CD4-positive, alpha-beta memory T cell (primary cell): ENCODE measurements at places on chromosomes 16 and 17.
A peak's percentile ranks its signal among the peaks of the same experiment; 100 is the strongest.

- peak; percentile 82 for DNase-seq
Measured at GRCh38 chr17:45894022-45894784, at the start of gene MAPT. TSS of gene MAPT (plus strand) at chr17:45894554. CDS start at chr17:45962338, 67,784 bp downstream.

DNA sequence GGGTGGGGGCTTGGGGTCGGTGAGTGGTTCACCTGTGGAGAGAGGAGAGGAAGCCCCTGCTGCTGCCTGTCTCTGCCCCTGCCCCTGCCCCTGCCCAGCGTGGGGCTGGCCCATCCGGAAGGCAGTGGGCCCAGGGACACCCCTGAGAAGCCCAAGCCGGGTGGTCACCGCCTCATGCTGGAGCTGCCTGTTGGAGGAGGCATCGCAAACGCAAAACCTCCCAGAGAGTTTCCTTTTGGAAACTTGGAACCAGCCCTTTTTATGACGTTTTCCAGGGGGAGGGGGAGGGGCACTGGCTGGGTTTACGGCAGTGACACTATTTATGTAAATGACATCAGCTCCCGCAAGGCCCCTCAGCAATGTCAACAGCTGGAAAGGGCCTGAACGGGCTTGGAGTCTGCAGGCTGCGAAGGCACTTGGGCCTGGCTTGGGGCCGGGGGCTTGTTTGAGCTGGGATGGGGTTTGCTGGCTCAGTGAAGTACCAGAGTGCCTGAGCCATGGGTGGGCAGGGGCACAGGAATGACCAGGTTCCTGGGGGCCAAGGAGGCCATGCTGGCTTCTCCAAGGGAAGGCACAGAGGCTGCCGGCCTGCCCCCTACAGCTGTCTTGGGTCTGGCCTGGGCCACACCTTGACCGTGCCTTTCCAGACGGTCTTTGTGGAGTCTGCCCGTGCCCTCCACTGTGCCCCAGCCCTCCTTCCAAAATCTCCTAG lies 219.5 kb downstream of the NTN1 start:
- DNase-seq, result no peak

DNA sequence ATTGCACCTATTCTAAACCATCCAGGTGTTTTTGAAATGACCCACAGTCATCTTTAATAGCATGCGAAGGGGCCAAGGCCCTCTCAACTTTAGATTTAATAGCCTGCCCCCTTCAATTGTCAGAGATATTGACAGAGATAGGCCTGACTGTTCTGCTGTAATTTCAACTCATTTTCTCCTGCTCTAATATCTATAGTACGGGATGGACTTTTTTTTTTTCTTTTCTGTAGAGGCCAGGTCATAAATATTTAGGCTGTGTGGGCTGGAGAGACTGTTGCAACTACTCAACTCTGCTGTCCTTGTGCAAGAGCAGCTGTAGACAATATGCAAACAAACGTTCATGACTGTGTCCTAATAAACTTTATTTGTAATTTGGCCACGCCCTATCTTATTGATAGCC lies 24.7 kb upstream of the KRT20 start:
- DNase-seq, result no peak

DNA sequence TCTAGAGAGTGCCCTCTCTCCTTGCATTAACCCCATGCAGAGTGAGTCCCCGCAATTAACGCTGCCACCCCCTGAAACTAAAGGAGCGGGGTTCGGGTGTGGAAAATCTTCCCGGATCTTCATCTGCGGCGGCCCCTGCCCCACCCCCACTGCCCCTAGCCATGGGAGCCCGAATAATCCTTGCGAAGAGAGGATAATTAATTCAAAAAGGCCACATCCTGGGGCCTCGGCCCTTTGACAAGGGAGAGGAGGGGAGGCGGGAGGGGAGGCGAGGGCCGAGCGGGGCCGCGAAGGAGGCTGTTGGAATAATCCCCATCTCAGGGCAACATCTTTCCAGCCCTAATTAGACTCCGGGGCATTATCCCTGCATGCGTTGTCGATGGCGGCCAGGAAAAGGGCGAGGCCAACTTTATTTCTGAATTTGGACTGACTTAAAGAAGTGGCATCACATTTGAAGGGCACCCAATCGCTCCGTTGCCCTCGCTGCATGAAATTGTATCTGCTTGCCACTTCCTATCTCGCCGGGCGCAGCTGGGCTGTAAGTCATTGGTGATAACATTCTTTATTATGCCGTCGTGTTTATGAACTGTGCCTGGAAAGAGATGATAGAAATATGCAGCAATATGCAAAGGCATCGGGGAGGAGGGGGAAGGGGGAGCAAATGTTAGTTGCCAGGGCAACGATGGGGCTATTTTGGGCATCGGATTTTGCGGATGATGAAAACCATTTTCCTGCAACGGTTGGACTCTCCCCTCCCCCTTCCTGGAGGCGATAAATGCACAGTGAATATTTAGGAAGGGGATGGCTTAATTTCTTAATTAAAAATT lies 387.1 kb upstream of the TNRC6C start:
- DNase-seq, result no peak

- no peak for DNase-seq
Measured at GRCh38 chr16:75340741-75341491, 89.5 kb upstream of the BCAR1 start.

DNA sequence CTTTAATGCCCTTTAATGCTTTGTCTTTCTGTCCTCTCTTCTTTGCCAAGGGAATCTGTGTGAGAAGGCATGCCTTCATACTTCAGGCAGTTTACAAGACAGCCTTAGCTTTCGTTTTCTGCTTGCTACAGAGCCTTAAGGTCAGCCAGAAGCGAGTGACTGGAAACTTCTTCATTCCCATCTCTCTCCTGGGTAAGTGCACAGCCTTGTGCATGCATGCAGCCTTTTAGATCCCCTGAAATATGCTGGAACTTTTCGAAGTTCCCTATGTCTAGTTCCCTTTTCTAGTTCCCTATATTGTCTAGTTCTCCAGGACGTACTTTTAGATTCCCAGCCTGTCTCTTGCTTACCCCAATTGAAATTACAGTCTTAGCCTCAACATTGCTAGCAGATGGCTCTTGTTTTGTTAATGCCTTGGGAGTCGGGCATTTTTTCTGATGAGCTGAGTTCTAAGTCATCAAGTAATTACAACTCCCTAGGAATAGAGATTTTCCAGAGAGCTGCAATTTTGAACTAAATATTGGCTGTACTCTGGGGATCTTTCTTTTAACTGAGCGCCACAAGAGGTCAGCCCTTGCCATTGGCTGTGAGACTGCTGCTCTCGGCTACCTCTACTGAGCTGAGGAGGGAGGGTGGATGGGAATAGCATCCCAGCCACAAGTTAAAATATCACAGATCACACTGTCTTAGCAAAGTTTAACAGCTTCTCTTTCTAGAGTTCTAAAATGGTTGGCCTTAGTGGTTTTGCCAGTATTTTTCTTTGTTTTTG lies 22.7 kb upstream of the PPM1D start:
- DNase-seq, result no peak

DNA sequence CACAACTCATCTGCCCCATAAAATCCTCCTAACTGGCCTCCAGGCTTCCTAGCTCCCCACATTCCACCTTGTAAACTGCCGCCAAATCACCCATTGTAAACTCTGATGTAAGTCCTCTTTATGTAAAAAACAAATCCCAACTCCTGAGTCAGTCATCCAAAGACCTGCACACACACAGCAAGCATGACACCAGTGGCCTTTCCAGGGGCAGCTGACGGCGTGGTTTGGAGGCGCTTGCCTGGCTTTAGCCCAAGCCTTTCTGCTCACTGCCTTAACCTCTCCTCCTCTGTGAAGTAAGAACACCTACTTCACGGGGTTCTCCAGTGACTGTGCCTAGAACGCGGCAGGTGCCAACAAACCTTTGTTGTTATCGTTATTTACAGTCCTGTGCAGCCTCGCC lies 14.0 kb downstream of the UBE2O start:
- no peak for DNase-seq

GRCh38 chr17:12979826-12980500 lies 37.9 kb downstream of the ELAC2 start:
- no peak for DNase-seq

DNA sequence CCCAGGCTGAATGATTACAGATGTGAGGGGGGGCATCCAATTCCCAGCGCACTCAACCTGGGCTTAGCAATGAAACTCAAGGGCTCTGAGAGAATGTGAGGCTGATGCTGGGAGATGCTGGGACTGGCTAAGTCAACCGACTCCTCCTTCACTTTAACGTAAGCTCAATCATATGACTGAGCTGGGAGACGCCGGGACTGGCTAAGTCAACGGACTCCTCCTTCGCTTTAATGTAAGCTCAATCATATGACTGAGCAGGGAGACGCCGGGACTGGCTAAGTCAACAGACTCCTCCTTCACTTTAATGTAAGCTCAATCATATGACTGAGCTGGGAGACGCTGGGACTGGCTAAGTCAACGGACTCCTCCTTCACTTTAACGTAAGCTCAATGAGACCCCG lies 179.4 kb downstream of the VPS53 start:
- DNase-seq, result no peak

DNA sequence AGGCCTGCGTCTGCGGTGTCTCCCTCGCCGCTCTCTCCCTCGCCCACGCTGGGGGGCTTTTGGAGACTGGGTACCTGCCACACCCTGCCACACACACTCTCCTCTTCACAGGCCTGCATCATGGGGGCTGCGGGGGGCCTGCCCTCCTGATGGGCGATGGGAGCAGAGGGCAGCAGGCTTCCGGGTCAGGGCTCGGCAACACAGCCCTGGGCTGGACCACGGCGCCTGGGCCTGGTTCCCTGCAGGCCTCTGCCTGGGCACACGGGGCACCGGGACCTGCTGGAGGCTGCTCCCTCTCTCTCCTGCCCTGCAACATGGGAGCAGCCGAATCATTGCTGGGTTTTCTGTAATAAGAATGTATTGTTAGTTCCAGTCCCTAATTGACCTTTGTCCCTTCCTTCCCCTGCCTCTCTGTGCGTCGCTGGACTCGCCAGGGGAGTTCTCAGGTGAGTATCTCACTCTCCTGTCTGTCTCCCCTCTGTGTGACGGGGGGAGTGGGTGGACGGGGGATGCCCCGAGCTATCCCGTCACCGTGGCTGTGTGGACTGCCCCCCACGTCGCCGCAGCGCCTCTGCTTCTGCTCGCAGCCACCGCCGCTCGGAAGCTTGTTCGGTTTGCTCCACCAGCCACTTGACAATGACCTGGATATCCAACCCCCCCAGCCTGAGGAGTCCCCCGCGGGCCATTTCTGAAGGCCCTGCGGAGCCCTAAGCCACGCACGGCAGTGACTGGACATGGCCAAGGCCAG lies 13.5 kb downstream of the NME3 start:
- no peak for DNase-seq

GRCh38 chr17:14299280-14300141 lies 1.4 kb upstream of the HS3ST3B1 start:
- DNase-seq, result peak; percentile 34

DNA sequence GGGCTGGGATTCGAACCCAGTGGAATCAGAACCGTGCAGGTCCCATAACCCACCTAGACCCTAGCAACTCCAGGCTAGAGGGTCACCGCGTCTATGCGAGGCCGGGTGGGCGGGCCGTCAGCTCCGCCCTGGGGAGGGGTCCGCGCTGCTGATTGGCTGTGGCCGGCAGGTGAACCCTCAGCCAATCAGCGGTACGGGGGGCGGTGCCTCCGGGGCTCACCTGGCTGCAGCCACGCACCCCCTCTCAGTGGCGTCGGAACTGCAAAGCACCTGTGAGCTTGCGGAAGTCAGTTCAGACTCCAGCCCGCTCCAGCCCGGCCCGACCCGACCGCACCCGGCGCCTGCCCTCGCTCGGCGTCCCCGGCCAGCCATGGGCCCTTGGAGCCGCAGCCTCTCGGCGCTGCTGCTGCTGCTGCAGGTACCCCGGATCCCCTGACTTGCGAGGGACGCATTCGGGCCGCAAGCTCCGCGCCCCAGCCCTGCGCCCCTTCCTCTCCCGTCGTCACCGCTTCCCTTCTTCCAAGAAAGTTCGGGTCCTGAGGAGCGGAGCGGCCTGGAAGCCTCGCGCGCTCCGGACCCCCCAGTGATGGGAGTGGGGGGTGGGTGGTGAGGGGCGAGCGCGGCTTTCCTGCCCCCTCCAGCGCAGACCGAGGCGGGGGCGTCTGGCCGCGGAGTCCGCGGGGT lies at the start of gene CDH1:
Gene CDH1, plus strand, starts transcription at position 247 of the 684 bp plus-strand sequence. Its CDS starts 124 bp downstream, at position 371.
- peak; percentile 11 for DNase-seq

GRCh38 chr16:54381601-54382313 lies 95.2 kb upstream of the IRX3 start:
- no peak for DNase-seq

- DNase-seq, result no peak
Measured at GRCh38 chr17:77772899-77773358, 185.6 kb upstream of the TNRC6C start.

DNA sequence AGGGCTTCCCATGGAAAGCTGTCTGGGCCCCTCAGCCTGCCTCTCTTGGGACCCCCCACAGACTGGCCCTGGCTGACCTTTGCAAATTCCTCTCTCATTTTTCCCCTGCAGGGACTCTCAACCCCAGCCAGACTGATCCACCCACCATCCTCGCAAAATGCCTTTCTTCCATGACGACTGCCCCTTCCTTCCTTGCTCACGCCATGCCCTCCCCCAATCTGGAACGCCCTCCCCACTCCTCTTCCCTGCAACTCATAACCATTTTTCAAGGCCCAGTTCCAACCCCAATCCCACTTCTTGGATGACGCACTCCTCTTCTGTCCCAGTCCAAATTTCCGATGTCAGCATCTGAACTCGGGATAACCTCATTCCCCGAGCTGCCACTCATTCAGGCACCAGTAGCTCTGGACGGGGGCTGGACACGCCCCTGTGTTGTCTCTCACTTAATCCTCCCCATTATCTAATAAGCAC lies 1.3 kb upstream of the DNAI2 start:
- no peak for DNase-seq

DNA sequence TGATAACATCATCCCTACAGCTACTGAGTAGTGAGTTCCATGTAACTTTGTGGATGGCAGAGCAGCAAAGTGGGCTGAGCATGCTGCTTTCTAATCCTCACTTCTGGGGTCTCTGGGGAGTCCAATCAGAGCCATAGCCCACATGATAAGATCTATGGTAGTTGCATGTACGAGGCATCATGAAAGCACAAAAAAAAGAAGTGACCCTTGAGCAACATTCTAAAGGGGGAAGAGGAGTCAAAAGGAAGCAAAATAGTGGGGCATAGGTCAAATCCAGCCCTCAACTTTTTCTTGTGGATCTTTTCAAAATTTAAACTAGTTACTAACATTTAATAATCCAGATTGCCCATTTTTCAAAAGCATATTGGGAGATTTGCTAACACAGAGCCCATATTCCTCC lies 208.5 kb upstream of the TOX3 start:
- no peak for DNase-seq

DNA sequence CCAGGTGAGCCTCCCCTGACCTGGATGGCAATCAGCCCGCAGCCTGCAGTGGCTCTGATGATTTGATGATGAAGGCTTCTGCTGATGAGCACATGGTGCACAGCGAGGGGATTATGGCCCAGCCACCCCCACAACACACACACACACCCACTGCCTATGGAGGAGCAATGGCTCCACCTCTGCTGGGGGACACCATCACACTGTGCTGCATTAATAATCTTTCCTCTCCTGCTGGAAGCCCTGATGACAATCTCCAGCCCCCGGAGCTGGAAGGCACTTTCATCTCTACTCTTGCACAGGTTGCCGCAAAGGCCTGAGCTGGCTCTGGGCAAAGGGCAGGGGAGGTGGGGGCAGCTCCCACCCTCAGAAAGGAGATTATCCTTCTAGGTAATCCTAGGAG lies 79.9 kb downstream of the PLXDC1 start:
- DNase-seq, result no peak
